ENCODE measurements at places on chromosomes 6 and 20.

- no peak for DNase-seq
Measured at GRCh38 chr6:125367036-125367782, 65.4 kb upstream of the HDDC2 start.

- DNase-seq: no peak
Measured at GRCh38 chr20:25049261-25050060, 8.5 kb downstream of the ACSS1 start.

GRCh38 chr6:67277312-67277711 lies 1357.8 kb upstream of the ADGRB3 start:
- no peak for DNase-seq

DNA sequence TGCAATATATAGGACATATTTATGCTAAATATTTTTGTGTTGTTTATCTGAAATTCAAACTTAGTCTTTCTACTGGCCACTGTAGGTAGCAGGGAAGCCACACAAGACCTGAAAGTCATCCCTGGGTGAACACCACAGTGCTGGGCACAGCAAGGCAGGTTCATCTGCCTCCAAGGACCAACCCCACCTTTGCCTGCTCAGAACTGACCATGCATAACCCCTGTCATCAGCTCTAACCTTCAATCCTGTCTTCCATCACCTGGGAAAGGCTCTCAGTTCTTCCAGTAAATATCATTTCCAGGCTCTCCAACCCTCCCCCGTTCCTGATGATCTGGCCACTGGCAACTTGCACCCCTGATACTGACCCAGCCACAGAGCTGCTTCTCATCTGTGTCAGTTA lies 32.7 kb upstream of the CST7 start:
- DNase-seq: no peak

GRCh38 chr6:92139601-92140000 lies 1279.8 kb downstream of the EPHA7 start:
- DNase-seq: no peak

- DNase-seq: no peak
Measured at GRCh38 chr6:35160642-35161041, 19.5 kb upstream of the TCP11 start.

DNA sequence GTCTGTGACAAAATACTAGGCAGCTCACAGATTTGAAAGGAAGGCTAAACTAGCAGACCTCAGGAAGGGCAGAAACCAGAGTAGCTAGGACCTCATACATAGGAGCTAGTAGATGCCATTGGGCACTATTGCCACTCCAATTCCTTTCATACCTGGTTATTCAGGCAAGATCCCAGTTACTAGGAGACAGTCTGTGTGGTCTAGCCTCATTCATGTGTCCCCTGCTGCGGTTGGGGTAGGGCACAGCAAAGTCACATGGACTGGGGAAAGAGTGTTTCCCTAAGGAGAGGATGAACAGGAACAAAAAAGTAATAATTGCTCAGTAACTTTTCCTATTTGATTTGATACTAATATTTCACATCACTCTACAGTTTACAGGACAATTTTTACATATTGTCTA lies 204.6 kb upstream of the HEY2 start:
- DNase-seq: no peak

DNA sequence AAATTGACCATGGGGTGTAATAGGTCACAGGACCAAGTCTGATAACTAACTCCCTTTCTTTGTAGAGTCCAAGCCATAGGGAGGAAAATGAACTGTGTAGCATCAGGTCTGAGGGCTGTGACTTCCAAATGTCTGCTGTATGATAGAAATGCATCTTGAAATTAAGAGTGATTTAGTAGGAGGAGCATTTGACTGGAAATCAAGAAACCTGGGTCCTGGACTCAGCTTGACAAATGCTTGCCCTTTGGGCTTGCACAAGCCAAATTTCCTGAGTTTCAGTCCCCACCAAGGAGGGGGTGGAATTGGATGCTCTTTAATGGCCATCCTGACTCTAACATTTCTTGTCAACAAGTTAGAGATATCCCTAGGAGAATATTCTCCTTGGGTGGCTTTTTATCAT lies 187.0 kb downstream of the PDE7B start:
- no peak for DNase-seq

DNA sequence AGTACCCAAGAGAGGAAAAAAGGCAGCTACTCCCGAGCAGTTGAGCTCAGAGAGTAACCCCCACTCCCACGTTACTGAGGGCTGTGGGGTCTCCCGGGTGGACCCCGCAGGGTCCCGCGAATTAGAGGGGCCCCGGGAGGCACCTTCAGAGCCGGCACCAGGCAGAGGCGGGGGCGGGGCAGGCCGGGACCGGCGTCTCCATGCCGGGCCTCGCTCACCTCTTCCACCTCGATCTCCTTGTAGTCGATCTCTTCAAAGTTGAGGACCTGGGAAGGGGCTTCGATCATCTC lies 381 bp downstream of the MAP3K7 start:
- DNase-seq: no peak

DNA sequence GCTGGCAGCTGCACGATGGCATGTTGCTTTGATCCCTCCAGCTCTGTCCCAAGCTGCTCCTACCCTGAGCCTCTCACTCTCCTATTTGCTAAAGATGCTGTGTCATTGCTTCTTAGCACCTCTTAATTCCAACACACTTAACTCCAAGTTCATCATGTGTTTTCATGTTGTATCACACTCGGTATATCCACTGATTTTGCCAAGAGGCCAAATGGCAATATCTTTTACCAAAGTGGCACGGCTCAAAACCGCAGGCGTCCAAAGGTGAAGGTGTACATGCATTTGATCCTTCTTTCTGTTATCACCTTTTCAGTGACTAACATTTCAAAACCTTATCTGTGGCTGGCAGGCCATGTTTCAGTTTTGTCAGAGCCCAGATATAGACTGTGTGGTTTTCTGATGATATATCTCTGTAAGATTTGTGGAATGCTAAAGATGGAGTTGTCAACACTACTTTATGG lies 217.0 kb downstream of the TBX18 start:
- DNase-seq: no peak

DNA sequence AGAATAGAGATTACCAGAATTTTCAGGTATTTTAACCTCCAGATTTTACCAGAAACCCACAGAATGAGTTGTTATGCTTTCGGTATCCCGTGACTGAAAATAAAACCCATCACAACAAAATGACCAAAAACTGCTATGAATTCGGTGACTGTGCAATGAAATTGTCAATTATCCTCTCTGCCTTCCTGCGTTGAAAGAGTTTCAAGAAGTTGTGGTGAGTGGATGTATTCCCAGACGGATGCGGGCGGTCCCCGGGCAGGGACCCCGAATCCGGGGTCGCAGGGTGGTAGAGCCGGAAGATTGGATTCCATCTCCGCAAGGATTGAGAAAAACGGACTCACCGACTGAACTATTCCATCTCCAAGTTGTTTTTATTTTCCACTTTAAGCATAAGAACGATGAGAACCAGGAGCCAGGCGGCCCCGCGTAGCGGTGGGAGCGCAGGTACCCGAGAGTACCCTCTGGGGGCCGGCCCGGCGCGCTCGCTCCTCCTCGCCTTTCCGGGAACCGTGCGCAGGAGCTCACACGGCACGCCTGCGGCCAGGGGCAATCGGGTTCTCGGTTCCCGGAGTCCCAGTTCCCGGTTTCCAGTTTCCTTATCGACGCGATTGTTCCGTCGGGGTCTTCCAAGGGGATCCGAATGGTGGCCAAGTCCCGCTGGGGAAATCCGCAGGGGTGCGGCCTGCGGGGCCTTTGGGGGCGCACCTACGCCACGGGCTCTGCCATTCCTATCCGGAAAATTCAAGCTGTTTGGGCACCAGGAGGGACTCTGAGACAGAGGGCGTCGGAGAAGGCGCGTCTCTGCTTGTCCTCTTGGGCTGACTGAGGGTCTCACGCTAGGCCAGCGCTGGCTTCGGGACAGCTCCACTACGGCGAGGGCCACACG lies 104.9 kb upstream of the PRDM1 start:
- DNase-seq: no peak

DNA sequence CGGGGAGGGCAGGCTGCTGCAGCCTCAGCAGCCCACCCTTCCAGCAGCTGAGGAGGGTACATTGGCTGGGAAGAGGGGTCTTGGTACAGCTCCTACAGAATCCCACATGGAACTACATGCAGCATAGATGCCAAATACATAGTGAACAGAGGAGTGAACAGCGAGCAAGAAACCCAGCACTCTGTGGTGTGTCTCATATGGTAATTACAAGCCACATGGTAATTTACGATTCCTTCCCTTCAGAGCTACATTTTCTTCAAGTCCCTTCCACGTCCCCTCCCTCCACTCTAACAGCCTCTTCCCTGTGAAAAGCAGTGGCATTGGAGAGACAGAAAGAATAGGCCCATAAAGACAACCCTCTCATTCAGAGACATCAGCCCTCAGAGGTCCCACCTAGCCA lies 167.7 kb downstream of the SYNDIG1 start:
- DNase-seq: no peak

DNA sequence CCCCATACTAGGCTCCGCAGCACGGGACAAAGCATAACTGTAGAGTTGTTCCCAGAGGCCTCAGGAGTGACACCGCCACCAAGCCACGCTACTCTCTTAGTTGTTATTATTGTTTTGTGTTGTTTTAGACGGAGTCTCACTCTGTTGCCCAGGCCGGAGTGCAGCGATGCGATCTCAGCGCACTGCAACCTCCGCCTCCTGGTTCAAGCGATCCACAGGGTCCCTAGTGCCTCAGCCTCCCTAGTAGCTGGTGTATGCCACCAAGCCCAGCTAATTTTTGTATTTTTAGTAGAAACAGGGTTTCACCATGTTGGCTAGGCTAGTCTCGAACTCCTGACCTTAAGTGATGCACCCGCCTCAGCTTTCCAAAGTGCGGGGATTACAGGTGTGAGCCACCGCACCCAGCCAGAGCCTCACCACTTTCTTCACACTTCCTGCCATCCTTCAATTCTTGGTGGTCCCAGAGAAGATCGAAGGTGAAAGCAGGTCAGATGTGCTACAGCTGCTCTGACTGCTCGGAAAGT lies 11.8 kb downstream of the RPL7L1 start:
- no peak for DNase-seq

DNA sequence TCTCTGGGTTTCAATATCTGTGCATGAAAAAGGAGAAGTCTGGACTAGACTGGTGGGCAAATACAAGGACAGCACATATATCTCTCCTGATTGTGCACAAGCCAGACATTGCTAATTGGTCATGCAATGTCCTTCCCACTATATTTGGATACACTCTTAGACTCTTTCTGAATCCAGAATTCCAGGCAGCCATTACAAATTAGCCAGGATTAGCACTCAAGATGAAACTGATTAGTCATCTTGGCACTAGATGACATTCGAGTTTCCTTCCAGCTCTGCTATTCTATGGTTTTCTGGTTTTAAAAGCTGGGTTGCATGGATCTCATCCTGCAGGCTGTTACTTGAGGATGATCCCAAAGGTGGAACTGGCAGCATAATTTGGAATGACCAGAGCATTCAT lies 73.2 kb downstream of the SCP2D1 start:
- DNase-seq: no peak

- no peak for DNase-seq
Measured at GRCh38 chr6:158799051-158799792, 19.9 kb downstream of the EZR start.

GRCh38 chr6:166936079-166936787 lies 20.1 kb downstream of the RNASET2 start:
- no peak for DNase-seq

DNA sequence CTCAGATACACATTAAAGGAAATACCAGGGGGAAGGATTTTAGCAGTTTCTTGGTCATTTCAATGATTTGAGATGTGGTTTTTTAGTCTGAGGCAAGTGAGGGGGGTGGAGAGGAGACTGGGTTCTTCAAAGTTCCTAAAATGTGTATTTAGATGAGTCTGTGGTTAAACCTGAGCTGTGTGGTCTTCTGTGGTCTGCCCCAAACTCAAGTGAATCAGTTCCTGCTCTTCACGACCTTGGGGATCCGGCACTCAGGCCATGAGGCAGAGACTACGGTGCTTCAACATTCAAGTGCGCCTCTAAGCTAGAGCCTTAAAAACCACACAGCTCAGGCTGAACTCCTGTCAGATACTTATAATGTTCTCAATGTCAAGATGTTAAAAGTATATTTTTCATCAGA lies 406.7 kb downstream of the LMBRD1 start:
- DNase-seq: no peak

DNA sequence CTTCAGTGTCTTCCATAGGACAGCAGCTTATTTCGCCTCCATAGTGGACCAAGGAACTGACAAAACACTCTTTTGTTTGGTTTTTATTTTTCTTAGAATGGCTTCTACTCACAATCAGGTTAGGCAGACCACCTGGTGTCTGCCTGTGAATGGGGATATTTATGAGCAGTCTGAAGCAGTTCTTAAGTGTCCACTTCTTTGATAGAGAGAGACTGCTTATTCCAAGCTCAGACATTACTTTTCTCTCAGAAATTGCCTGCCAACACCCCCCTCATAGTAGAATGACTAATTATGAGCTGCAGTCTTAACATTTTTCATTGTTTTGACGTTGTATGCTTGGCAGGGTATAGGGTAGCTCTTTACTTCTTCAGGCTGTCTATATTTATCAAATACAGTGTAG lies 174.7 kb downstream of the ZFAND3 start:
- no peak for DNase-seq

DNA sequence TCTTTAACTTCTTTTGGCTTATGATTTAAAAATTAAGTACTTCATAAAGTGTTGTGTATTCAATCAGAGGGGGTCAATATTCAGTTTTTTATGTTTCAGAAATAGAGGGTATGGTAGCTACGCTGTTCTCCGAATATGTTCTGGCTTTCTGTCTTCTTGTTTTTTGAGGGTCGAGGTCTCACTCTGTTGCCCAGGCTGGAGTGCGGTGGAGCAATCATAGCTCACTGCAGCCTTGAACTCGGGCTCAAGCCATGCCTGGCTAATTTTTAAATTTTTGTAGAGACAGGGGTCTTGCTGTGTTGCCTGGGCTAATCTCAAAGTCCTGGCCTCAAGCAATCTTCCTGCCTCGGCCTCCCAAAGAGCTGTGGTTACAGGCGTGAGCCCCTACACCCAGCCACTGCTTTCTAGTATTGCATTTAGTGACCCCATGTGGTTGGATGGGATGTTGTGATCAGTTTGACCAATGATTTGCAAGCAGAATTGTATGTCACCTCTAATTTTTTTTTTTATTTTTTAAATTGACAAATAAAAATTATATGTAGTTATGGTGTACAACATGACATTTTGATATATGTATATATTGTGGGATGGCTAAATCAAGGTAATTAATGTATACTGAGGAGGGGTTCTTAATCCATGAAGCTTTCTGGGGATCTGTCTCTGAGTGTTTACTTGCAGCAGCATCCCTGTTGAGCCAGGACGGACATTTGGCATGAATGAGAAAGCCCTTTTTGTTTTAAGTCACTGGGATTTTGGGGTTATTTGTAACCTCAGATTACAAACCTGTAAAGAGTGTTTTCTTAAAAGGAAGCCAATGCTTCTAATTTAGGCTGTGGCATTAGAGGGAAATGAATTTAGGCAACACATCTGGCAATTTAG lies 38.5 kb upstream of the DEK start:
- no peak for DNase-seq

- DNase-seq: no peak
Measured at GRCh38 chr6:108942556-108943492, 94.6 kb downstream of the ARMC2 start.

GRCh38 chr20:43900496-43900895 lies 14.2 kb upstream of the TOX2 start:
- no peak for DNase-seq

GRCh38 chr6:119865466-119866350 lies 516.1 kb upstream of the MAN1A1 start:
- no peak for DNase-seq
